Adipose tissue (tissue), 3 donors: ENCODE measurements at places on chromosomes 13 and 19. TPM values are rescaled to one million over a fixed set of nuclear protein-coding genes. Genes with fewer than 3 reads are reported as not detected.

The CYP4F8 gene
- polyA plus RNA-seq: not detected

The ZNF177 gene
- 0.89 TPM for polyA plus RNA-seq

The GPC5 gene
- 0.04 TPM for polyA plus RNA-seq

The BST2 gene
- polyA plus RNA-seq: 175 TPM

The KL gene
- 3.1 TPM for polyA plus RNA-seq

The CADM4 gene
- 4.2 TPM for polyA plus RNA-seq

The IGFL2 gene
- polyA plus RNA-seq: 1.1 TPM

The ZNF560 gene
- polyA plus RNA-seq: not detected

The ZNF99 gene
- not detected for polyA plus RNA-seq

The ZSWIM4 gene
- 2.0 TPM for polyA plus RNA-seq

The VSIG10L gene
- polyA plus RNA-seq: 0.48 TPM

The C19orf81 gene
- 1.5 TPM for polyA plus RNA-seq

The ZNF837 gene
- 0.56 TPM for polyA plus RNA-seq

The LGALS7B gene
- polyA plus RNA-seq: 3.0 TPM

The LRRC8E gene
- 0.22 TPM for polyA plus RNA-seq
